ENCODE measurements at places on chromosomes 2 and 18.

DNA sequence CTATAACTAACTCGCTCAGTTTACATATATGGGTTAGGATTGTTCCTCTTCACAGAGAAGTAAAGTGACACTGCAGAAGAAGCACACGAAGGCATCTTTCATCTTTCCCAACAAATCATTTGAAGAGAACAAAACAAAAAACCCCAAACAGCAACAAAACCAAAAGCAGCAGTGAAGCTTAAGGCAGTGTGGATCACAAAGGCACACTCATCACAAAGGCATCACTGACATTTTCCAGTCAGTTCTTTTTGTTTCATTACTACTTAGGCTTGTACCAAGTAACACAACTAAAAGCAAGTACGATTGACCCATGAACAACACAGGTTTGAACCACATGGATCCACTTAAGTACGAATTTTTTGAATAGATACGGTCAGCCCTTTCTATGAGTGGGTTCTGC is 75.7 kb downstream of the RNF152 start:
- no peak for DNase-seq

DNA sequence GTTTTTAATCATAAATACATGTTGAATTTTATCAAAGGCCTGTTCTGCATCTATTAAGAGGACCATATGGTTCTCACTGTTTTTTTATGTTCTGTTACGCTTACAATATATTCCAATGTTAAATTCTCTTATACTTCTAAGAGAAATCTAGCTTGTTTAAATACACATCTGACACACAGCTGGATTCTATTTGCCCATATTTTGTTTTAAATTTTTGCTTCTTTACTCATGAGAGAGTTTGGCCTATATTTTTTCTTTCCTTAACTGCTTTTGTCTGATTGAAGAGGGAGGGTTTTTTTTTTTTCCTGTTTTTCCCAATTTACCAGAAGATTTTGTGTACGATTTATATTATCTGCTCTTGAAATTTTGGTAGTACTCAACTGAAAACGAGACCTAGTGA is 34.9 kb downstream of the RNF144A start:
- DNase-seq = no peak

- no peak for DNase-seq
Observed at GRCh38 chr18:44502790-44503189, 177.9 kb upstream of the SETBP1 start.

DNA sequence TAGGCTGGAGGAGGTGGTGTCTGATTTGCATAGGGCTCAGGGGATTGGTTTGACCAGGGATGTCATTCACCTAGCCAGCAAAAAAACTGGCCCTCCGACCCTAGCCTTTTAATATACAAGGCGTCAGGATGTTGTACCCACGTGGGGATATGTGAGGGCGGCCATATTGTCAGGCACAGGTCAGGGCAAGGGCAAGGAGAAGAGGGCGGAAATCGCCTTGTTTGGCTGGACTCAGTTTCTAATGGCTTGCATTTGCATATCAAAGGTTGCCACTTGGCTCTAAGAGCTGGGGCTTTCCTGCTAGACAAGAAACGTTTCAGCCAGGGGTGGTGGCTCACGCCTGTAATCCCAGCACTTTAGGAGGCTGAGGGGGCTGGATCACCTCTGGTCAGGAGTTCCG is 24.9 kb upstream of the PDCL3 start:
- no peak for DNase-seq
